ENCODE measurements at places on chromosomes 7 and 10. TPM values are rescaled to one million over a fixed set of nuclear protein-coding genes. Genes with fewer than 3 reads are reported as not detected.

DNA sequence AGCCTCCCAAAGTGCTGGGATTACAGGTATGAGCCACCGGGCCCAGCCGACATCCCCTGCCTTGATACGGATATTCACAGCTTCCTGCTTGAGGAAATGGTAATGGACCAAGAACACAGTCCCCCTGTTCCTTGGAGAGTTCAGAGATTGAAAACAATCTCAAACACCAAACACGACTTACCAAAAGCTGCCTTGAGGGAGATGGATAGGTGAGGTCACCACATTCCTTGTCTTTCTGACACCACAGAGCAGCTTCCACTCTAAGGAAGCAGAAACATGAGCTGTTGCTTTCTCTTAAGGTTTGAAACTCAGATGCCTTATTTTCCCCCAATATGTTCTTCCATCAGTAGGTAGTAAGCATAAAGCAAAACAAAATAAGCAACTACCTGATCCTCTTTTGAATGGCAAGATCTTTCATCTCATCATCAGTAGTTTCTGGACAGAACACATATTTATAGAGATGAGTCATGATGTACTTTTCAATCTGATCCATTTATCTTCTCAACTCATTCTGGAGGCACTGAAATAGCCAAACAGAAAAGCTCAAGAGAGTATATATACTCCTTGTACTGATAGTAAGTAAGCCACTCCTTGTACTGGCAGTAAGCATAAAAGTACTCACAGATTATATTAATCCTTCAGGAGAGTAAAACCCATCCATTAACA, 199.1 kb upstream of the KCTD7 start:
- DNase-seq: no peak
- H3K4me3 ChIP-seq: no peak overlapping the region
- H3K4me1 ChIP-seq: no peaks in the 10 kb centered on the region
- H3K27me3 ChIP-seq: no peaks in the 10 kb centered on the region

DNA sequence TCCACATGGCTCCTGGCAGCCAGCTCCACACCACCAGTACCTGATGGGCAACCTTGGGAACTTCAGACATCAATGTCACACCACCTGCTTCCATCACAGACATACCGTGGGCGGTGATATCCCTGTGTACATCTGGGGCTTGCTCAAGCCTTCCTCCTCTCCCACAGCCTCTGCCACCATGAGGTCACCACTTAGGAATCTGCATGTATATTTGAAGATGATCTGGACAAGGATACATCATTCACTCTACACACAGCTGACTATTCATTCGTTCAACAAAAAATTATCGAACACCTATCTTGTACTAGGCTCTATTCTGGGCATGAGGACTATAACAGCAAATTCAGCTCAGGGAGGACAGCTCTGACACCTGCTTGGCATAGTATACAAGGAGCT, 6.8 kb downstream of the DLG5 start:
- no peaks in the 10 kb centered on the region for H3K27me3 ChIP-seq
- no peak overlapping the region for H3K4me3 ChIP-seq
- H3K36me3 ChIP-seq: no peaks in the 10 kb centered on the region
- H3K27ac ChIP-seq: peak overlapping the region; percentile 11
- peaks cover 38% of the 10 kb centered on the region for H3K4me1 ChIP-seq

Gene SPDYE11
- not detected for total RNA-seq

Gene TBC1D12
- 26.3 TPM for total RNA-seq

DNA sequence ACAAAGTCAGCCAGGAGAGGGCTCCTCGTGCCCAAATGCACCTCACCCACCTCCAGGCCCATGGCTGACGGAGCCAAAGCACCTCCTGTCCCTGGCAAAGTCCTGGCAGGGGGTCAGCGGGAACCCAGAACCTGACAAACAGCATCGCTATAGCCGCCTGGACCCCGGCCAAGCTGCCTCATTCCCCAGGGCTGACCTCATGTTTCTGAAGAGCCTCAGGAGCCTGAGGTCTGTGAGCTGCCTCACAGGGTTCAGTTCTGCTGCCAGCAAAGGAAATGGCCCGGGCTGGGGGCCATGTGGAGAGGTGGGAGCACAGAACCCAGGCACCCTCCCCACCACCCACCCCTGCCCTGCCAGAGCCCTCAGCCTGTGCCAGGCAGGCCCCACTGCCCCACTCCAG, 4.2 kb upstream of the NANOS1 start:
- H3K4me3 ChIP-seq: no peak overlapping the region
- no peak for DNase-seq
- peaks cover 54% of the 10 kb centered on the region for H3K4me1 ChIP-seq
- peak overlapping the region; percentile 93 for H3K27ac ChIP-seq
- H3K36me3 ChIP-seq: no peaks in the 10 kb centered on the region

GRCh38 chr10:86658261-86658741, 4.0 kb downstream of the OPN4 start:
- H3K4me3 ChIP-seq: no peak overlapping the region
- DNase-seq: peak; percentile 74
- H3K4me1 ChIP-seq: peaks cover 6% of the 10 kb centered on the region

DNA sequence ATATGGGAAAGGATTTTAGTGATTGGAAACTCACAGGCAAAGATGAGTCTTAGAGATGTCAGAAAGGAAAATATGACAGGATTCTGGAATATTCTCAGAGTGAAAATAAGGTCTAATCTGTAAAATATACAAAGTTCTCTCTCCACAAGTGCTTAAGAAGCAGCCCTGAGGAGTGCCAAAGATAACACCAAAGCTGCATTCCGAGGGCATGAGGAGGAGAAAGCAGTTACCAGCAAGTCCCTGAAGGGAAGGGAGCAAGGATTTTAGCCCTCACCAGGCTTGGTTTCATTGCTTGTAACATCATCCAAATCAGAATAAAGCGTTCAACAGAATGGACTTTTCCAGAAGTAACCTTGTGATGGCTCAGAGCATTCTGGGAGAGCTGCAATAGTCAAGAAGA, 31.4 kb upstream of the DLX6 start:
- DNase-seq: no peak
- H3K36me3 ChIP-seq: no peaks in the 10 kb centered on the region
- no peak overlapping the region for H3K4me3 ChIP-seq

- H3K4me3 ChIP-seq: no peak overlapping the region
- no peak overlapping the region for H3K27ac ChIP-seq
- H3K4me1 ChIP-seq: no peaks in the 10 kb centered on the region
Measured at GRCh38 chr7:1223196-1223981, 9.3 kb upstream of the UNCX start.

- H3K27ac ChIP-seq: no peak overlapping the region
- no peak for DNase-seq
- no peak overlapping the region for H3K4me3 ChIP-seq
- no peaks in the 10 kb centered on the region for H3K36me3 ChIP-seq
- H3K27me3 ChIP-seq: no peaks in the 10 kb centered on the region
- H3K4me1 ChIP-seq: peaks cover 33% of the 10 kb centered on the region
Measured at GRCh38 chr10:77907900-77908717, 18.4 kb downstream of the DLG5 start.

- no peaks in the 10 kb centered on the region for H3K27me3 ChIP-seq
- DNase-seq: no peak
- H3K4me3 ChIP-seq: no peak overlapping the region
- no peaks in the 10 kb centered on the region for H3K4me1 ChIP-seq
Measured at GRCh38 chr7:101418694-101419093, 56.0 kb downstream of the COL26A1 start.

Gene OR6B1
- not detected for total RNA-seq

DNA sequence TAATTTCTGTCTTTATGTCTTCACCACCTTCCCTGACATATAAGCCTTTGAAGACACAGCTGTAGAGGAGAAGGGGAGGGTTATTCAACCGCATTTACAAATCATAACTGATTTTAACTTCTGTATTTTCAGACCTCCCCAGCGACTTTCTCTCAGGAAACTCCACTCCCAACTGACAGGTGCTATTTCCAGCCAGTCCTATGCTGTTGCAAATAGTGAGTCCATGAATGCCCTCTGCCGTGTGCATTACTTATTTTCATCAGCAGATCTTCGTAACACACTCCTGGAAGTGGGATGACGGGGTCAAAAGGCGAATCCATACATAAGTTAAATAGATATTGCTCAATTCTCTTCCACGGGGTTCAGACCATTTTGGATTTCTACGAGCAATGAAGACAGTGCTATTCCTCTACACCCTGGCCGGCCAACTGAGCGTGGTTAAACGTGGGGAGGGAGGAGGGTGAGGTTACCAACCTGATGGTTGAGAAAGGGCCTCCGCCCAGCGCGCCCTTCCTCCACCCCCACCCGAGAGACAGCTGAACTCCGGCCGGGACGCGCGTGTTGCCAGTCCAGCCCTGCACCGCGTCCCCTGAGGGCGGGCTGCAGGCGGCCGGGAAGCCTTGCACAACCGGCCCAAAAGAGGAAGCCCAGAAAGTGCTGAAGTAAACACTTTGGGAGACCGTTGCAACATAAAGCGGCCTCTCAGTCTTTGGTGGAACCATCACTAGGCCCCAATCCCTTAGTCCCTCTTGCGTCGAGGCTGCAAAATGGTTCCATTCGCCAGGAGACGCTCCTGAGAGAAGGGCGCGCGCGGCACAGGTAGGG, at the start of gene APBB1IP:
APBB1IP (plus strand) TSS at position 705 of the 825 bp plus-strand sequence. CDS start 53,986 bp downstream, outside the sequence.
- H3K4me1 ChIP-seq: no peaks in the 10 kb centered on the region
- H3K27ac ChIP-seq: no peak within 1 kb of the TSS
- H3K4me3 ChIP-seq: no peak within 1 kb of the TSS
- no peaks in the 10 kb centered on the region for H3K36me3 ChIP-seq
- DNase-seq: no peak

Gene PTN
- total RNA-seq: 2.3 TPM

Gene SYCE1
- total RNA-seq: not detected

Gene NPSR1
- not detected for total RNA-seq

GRCh38 chr10:45253183-45253914, 62.1 kb downstream of the OR13A1 start:
- H3K4me3 ChIP-seq: no peak overlapping the region
- DNase-seq: no peak
- H3K4me1 ChIP-seq: peaks cover 6% of the 10 kb centered on the region
- H3K36me3 ChIP-seq: no peaks in the 10 kb centered on the region

DNA sequence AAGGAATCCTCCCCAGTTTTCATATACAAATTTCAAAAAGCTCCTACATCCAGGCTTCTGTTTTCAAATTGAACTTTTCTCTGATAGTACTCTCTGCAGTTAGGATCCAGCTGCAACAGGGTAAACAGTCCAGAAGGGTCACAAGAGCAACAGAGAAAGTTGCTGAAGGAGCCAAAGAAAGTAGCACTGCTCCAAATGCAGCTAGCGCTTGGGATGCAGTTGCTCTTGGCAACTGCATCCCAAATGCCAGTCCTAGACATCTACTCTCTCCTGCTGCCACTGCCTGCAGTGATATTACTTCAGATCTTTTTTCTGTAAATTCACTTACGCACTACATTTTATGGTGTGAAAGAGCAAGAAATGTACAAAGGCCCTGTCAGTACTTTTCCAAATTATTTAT, 14.6 kb downstream of the GPR37 start:
- no peak overlapping the region for H3K4me3 ChIP-seq
- peaks cover 2% of the 10 kb centered on the region for H3K4me1 ChIP-seq
- no peak overlapping the region for H3K27ac ChIP-seq

- DNase-seq: no peak
- H3K4me1 ChIP-seq: no peaks in the 10 kb centered on the region
- H3K27me3 ChIP-seq: peaks cover 21% of the 10 kb centered on the region
- no peaks in the 10 kb centered on the region for H3K36me3 ChIP-seq
- no peak overlapping the region for H3K27ac ChIP-seq
Measured at GRCh38 chr7:1748839-1749173, 78.7 kb downstream of the ELFN1 start.

DNA sequence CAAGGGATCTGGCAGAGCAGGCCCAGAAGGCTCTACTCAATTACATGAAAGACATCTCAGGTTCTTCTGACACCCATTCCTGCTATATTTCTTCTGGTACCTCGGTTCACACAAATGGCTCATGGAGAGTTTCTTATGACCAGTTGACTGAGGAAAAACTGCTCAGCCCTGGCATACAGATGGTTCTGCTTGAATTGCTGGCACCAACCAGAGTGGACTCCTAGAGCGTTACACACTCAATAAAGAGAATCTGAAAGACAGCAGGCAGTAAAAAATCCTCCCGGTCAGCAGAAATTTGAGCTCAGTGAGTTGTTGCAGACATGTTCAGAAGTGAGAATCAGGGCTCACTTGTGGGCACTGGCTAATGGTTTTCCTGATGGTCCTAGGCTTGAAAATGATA, 434.4 kb downstream of the TCERG1L start:
- no peak overlapping the region for H3K27ac ChIP-seq
- no peaks in the 10 kb centered on the region for H3K36me3 ChIP-seq
- no peak for DNase-seq
- H3K4me1 ChIP-seq: no peaks in the 10 kb centered on the region
- H3K27me3 ChIP-seq: no peaks in the 10 kb centered on the region

DNA sequence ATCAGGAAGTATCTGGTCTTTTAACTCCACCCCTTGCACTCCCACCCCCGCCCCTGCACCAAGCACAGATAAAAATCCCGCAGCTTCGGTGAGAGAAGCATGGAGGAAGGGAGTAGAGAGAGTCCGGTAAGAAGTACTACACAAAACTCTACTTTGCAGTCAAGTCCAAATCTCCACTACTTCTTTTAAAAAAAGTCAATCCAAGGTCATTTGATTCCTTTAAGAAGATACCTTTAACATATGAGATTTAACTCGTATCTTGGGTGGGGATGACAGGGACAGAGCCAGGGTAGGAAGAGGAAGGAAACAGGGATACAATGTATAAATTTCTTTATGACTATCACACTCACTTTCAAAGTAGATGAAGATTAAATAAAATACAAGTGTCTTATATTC, 132.1 kb downstream of the NRBF2 start:
- H3K27ac ChIP-seq: peak overlapping the region; percentile 99
- no peaks in the 10 kb centered on the region for H3K27me3 ChIP-seq
- peak overlapping the region; percentile 96 for H3K4me3 ChIP-seq
- no peak for DNase-seq
- H3K4me1 ChIP-seq: peaks cover 37% of the 10 kb centered on the region
- peaks cover 6% of the 10 kb centered on the region for H3K36me3 ChIP-seq

GRCh38 chr7:53521638-53522184, 486.3 kb downstream of the POM121L12 start:
- H3K4me1 ChIP-seq: no peaks in the 10 kb centered on the region
- H3K27ac ChIP-seq: no peak overlapping the region
- H3K36me3 ChIP-seq: no peaks in the 10 kb centered on the region
- H3K4me3 ChIP-seq: no peak overlapping the region
- H3K27me3 ChIP-seq: no peaks in the 10 kb centered on the region

DNA sequence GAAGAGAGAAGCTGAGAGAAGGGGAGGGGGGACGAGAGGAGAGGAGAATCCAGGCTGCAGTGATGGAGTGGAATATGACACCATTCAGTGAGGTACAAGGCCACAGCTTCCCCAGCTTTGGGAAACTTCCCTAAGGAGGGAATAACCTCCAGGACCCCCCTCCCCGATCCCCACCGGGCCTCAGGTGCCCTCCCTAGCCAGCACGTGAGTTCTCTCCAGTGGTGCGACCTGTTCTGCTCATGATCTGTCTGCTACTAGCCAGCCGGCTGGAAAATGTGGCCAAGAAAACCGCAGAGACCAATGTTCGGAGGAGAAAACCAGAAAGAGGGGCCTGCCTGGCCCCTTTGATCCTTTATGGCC, 39.9 kb upstream of the AGK start:
- peaks cover 40% of the 10 kb centered on the region for H3K27me3 ChIP-seq
- DNase-seq: no peak
- H3K36me3 ChIP-seq: peaks cover 3% of the 10 kb centered on the region
- H3K27ac ChIP-seq: no peak overlapping the region
- H3K4me1 ChIP-seq: no peaks in the 10 kb centered on the region

- no peak for DNase-seq
- H3K27me3 ChIP-seq: peaks cover 4% of the 10 kb centered on the region
- peaks cover 4% of the 10 kb centered on the region for H3K36me3 ChIP-seq
Measured at GRCh38 chr10:46992803-46993561, 81.8 kb downstream of the PTPN20 start.
